Effector memory CD8-positive, alpha-beta T cell (primary cell): ENCODE measurements at places on chromosomes 2 and 18.

- DNase-seq: no peak
- H3K36me3 ChIP-seq: no peaks in the 10 kb centered on the region
- H3K4me1 ChIP-seq: no peaks in the 10 kb centered on the region
- no peaks in the 10 kb centered on the region for H3K27me3 ChIP-seq
- no peak overlapping the region for H3K4me3 ChIP-seq
- no peak overlapping the region for H3K27ac ChIP-seq
Measured at GRCh38 chr18:52431683-52432082, 91.7 kb downstream of the DCC start.

GRCh38 chr2:8626572-8626971 lies 55.3 kb upstream of the ID2 start:
- no peak overlapping the region for H3K27ac ChIP-seq
- peaks cover 5% of the 10 kb centered on the region for H3K4me1 ChIP-seq
- no peak overlapping the region for H3K4me3 ChIP-seq
- DNase-seq: no peak

- no peak overlapping the region for H3K27ac ChIP-seq
- no peaks in the 10 kb centered on the region for H3K4me1 ChIP-seq
Measured at GRCh38 chr18:66873899-66874298, 270.0 kb upstream of the CDH19 start.

DNA sequence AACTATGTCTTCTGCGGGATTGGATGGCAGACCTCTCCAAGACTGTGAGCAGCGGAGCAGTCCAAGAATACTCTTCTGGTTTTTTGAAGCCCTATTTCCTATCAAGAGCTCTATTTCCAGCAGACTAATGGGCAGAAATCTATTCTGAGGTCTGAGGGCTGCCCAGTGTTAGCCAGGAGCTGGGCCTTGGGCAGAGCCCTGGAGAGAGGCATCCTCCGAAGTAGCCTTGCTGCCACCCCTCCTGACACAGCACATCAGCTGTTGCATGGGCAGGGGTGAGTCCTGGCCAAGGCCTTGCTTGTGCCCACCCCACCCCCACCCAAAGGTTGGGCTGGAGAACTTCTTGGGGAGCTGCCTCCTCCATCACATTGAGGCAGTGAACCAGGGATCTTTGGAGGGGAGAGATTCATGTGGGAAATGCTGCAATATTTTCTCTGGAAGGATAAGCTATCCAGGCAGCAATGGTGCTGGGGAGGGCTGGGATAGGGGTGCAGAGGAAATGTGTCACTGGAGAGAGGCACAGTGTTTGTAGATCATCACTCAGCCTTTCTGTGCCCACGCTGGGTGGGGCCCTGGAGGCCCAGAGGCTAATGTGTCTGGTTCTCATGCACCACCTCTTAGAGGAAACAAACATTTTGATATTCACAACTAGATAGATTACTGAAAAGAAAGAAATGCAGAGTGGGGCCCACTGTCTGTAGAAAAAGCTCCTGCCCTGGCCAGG lies 104.7 kb downstream of the VSNL1 start:
- H3K27me3 ChIP-seq: no peaks in the 10 kb centered on the region
- no peaks in the 10 kb centered on the region for H3K4me1 ChIP-seq
- DNase-seq: no peak
- no peaks in the 10 kb centered on the region for H3K36me3 ChIP-seq
